ENCODE measurements at places on chromosomes 11 and 22.

GRCh38 chr11:121559606-121560200, 106.9 kb upstream of the SORL1-AS1 start:
- DNase-seq: no peak

DNA sequence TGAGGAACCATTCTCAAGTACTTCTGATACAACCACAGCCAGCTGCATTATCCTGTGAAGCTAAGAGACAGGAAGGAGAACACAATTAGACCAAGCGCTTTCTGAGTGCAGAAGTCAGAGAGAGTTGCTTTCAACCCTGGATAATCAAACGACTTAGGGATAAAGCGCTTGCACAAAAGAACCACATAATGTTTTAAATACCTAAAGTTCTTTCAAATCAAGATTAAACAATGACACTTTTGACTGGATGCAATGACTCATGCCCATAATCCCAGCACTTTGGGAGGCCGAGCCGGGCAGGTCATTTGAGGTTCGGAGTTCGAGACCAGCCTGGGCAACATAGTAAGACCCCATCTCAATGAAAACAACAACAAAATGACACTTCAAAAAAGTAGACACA, 145.1 kb downstream of the SWAP70 start:
- DNase-seq: peak; percentile 26

- DNase-seq: no peak
These were observed 33.3 kb downstream of the ME3 start for GRCh38 chr11:86639137-86639536.

GRCh38 chr11:128924510-128925249, 18.0 kb downstream of the TP53AIP1 start:
- DNase-seq: no peak

DNA sequence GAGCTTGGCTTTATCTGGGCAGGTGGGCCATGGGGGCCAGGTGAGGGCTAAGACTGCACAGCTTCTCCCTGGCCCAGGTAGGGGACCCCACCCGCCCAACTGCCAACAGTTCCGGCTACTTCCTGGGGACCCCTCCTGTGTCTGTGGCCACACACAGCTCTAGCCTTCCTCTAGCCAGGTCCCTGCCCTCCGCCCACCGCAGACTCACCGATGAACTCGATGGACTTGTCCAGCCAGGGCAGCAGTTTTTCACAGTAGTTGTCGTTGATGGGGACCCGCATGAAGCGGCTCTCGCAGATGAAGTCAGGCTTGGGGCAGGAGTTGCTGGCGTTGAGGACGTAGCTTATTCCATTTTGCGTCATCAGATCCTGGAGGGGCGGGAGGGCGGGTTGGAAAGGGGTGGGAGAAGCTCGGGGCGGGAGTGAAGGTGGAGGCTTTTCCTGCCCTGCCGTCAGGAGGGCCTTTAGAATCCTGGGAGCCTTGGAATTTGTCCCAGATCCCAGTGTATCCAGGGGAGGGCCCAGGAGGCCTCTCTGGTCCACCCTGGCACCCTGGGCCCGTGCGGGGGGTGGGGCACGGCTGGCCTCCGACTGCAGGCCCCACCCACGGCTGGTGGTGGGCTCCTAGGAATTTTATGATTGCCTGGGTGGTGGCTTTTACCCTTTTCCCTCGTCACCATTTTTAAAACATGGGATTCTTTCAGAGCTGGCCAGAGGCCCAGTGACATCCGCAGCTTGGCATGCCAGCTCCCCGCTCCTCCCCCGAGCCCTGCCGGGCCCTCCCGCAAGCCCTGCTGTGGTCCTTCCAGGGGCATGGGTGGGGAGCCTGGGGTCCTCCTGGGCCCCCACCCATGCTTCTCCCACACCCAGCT, 13.9 kb downstream of the DUSP8 start:
- peak; percentile 55 for DNase-seq

- DNase-seq: peak; percentile 34
These were observed 45.1 kb downstream of the C11orf96 start for GRCh38 chr11:43987384-43988039.

DNA sequence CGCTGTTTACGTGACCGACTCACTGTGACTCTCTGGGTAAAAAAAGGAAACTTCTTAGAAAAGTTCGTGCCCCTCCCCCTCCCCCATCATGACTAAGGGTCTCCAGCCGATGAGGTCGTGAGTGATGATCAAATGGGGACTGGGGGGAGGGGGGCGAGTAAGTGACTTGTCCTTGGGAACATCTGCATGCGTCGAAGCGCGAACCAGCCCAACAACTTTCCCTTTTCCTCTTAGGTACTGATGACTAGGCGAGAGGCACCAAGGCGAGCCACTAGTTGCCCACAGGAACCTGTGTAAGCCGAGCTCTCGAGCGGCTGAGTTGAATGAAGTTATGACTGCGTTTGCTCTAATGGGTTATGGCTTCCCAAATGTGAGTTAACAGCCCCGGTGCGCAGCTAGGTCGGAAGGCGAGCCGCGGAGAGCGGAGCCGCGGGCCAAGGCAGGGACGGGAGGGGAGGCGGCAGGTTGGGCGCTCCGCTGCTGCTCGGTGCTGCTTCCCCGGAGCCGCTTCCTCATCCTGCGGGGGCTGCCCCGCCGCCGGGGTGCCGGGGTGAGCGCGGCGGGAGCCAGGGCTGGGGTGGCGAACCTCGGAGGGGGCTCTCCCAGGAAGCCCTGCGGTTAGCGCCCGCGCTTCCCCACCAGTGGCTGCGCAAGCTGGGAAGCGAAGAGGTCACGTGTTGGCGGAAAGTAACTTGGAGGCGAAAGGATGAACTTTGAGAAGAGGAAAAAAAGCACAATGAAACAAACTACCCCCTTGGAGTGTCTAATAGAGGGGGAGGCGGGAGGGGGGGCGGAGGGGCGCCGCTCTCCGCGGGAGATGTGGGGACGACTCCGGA, 22.1 kb upstream of the BDNF start:
- DNase-seq: peak; percentile 57

DNA sequence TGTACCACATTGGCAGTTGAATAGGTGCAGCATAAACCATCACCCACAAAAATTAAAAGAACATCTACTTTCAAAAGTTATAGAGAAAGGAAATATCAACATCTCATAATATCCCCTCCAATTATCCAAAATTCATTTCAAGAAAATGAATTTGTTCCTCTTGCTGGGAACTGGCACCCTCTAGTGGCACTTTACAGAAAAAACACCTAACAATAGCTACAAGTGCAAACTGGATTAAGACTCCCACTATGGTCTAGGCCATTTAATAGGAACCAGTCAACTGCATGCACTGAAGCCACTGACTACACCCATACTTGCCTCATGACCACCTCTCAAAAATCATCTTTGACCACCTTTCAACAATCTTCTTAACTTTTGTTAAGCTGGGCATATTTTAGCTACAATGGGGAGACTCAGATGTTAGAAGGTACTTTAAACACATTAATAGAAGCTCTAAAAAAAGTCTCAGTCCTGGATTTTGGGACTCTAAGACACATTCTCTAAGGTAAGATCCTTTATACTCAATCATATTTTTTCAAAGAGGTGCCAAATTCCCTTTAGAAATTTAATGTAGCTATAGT, 17.3 kb downstream of the TRAF6 start:
- peak; percentile 55 for DNase-seq

DNA sequence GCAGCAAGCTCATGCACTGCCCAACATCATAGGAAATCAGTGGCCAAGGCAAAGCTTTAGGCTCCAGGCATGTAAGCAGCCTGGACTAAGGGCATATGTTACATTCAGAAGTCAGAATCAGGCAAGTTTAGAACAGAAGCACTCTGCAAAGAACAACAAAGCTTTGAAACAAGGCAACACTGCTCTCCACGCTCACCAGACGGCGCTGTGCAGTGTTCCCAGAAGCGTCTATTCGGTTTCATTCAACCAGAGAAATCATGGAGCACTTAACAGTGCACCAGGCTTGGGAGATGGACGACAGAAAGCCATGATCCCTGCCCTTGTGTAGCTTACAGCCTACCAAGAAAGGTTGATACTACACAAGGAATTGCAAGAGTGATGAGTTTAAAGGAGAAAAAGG, 555.8 kb downstream of the BUD13 start:
- DNase-seq: no peak

DNA sequence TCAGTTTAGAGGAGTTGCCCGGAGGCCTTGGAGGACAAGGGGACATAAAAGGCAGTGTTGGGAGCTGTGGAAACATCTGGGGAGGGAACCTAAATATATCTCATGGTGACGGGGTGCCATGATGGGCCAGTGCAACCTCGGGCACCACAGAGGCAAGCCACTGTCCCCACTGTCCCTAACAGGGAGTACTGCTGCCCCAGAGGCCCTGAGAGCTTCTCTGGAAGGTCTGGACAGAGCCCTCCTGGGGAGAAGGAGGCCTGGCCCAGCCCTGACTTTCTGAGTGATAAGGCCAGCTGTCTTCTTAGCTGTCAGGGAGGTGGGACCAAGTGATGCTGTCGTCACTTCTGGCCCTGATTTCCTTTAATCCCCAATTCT, 5.5 kb upstream of the P2RY6 start:
- no peak for DNase-seq
